ENCODE measurements at places on chromosomes 12 and 14.

DNA sequence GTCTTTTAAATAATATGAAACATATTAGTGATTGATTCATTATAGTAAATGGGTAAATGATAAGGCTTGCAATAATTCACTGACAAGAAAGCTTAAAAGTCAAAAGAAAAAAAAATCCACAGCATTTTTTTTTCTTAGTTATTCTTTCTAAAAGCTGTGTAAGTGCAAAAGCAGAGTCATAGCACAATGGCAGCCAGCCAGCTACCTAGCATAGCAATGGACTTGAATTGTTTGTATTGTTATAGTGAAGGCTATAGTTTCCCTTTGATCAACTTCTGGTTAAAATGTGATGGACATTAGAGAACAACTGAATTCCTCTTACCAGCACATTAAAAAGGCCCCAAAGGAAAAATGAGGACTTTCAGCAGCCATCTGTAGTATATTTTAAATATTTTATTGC, 232.1 kb downstream of the NAV3 start:
- no peak for DNase-seq

DNA sequence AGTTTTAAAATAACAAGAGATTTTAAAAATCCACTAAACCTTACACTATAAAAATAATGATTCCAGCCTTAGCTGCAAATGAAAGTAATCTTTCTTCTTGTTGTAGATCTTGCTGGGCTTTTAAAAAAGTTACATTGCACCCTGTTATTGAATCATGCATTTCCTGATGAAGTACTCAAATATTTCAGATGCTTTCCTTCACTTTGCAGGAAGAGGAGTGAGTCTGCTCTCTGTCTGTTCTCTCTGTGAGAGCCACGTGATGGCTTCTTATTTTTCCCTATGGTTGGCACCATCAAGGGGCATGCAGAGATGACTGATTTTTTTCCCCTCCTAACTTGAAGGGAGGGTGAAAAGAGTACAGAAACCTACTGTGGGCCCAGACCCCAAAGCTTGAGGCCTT, 262.7 kb downstream of the ATP23 start:
- no peak for DNase-seq

- DNase-seq = no peak
These were observed 60.7 kb upstream of the SAV1 start for GRCh38 chr14:50728836-50729235.

GRCh38 chr12:108438667-108439066, 76.4 kb upstream of the FICD start:
- DNase-seq = no peak

GRCh38 chr14:101183376-101184103, 280.0 kb upstream of the RTL1 start:
- DNase-seq = no peak

DNA sequence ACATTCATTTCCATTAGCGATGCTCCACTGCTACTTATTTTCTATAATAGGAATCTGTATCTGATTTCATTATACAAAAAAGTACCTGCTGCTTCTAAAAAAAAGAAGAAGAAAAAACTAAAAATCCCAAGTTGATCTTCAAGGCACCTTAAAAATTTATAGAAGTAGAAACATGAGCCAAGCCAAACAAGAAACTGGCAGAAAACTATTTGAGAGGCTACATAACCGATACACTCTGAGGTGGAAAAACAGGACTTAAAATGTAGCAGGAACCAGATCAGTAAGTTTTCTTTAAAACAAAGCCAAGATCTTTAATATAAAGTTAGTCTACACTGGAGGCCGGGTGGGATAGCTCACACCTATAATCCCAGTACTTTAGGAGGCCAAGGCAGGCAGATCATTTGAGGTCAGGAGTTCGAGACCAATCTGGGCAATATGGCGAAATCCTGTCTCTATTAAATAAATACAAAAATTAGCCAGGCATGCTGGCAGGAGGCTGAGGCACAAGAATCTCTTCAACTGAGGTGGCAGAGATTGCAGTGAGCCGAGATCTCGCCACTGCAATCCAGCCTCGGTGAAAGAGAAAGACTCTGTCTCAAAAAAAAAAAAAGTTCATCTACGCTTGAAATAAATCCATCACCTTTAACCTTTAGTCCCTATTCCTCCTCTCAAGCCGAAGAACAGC, 278.6 kb downstream of the MED13L start:
- no peak for DNase-seq

GRCh38 chr12:88946372-88946997, 366.2 kb upstream of the KITLG start:
- DNase-seq = no peak

GRCh38 chr12:3199551-3200031, 122.4 kb downstream of the TSPAN9 start:
- no peak for DNase-seq

DNA sequence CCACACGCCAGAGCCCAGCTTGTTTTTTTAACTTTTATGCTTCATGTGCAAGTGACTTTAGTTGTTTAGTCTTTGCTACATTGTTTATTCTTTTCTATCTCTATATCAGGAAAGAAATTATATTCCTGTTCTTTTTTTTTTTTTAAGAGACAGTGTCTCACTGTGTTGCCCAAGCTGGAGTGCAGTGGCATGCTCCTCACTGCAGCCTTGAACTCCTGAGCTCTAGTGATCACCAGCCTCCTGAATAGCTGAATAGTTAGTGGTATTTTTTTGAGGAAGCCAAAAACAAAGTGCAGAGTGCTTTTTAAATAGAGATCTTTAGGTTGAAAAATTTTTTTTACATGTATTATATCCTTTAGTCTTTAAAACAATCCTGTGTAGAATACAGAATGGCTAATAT, 58.2 kb downstream of the ETNK1 start:
- no peak for DNase-seq

DNA sequence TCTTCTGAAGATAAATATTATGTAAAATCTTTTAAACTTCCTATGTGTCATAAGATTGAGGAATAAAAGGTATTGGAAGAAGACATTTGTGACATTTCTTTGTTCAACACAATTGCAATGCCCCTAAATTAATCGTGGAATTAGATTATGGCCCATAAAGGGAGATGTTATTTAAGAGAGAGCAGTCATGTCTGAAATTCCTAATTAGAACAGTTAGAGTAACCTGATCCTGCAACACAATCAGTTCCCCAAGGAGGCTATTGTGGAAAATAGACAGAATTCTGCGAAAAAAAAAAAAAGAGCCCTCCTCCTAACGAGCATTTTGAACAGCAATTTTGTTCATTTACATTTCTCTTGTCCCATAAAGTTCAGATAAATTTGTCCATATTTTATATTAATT, 339.5 kb downstream of the PAWR start:
- DNase-seq = no peak

DNA sequence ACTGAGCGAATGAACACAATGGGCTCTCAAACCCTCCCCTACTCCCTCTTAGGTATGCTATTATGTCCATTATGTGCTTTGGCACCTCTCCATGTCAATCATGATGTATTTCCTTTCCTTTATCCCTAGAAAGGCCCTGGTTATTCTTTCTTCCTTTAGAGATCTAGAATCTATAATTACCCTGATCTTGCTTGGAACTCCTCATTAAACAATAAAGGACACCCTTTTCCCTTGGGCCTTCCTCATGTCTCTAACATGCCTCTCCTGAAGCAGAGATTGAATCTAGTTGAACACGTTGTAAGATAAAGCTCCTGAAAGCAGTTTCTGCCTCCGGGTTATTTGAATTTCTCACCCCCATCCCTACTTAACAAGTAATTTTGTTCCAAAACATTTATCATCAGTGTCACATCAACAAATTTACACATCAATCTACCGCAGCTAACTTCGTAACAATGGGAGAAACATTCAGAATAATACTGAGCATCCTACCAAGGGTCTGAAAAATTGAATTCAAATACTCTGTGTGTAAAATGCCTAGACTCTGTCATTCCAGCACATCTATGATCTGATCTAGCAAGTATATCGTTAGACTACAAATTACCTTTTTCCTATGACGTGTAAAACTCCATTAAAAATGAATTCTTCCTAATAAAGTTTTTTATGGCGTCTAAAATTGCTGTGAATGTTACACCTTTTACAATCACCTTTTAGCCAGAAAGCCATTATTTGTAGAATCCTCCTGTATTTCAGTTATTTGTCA, 5.4 kb downstream of the USP44 start:
- no peak for DNase-seq

DNA sequence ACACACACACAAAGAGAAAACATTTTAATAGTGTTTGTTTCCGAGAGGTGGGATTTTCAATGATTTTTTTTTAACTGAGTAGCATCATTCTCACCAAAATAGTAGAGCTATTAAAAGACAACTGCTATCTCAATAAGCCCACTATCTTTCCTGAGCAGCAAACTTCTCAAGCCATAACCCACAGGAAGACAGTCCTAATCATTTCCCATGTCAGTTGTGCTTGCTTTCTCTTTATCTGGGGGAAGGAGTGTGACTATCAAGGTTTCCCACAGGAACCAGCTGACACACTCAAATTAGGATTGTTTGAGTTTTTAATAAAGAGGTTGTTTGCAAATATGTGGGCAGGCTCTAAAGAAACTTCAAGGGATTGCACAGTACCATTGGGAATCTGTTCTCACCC, 4.9 kb upstream of the MAX start:
- no peak for DNase-seq

DNA sequence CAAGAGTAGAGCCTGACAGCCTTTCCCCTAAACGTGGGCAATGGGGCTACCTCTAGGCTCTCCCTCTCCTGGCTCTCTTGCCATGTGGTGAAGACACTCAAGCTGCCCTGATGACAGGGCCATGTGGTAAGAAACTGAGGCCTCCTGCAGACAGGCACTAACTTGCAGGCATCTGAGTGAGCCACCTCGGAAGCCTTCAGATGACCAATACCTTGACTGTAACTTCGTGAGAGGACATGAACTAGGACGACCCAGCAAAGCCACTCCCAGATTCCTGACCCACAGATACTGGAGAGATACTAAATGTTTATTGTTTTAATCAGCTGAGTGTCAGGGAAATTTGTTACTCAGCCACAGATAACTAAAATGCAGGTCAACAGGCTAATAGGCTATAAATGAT, 96.4 kb downstream of the EFCAB11 start:
- no peak for DNase-seq

DNA sequence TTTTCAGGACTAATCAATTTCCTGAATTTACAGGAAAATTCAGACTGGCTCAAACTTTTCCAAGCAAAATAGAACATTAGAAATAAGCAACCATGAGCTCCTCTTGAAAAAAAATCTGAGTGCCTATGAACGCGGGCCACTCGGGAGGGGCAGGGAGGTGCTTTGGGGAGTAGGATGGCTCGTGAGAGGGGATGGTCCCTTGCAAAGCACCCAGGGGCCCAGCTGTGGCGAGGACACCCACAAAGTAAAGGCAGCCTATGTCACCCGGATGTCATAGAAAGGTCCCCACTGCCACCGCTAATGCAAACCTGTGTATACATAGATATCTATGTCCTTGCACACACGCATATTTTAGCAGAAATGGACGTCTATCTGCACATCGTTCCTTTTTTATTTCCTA, 309.9 kb downstream of the ADGRD1 start:
- no peak for DNase-seq

- DNase-seq = no peak
These were observed 25.4 kb downstream of the FGF6 start for GRCh38 chr12:4420138-4420670.

DNA sequence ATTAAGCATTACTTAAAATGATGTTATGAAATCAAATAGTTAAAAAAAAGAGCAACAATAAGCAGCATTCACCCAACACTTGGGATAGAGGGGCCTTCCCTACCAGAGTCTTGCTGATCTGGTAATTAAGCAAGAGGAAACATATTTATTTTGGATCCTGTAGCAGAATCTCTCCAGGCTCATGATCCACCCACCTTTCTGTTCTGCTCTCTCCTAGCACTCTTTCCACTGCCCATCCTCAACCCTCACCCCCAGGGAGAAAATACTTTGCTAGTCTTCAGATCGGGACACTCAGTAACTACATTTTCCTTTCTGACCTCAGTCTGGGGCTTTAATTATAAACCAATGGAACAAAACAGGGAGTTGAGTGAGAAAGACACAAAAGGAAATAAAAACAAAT, 1541.9 kb downstream of the AACS start:
- DNase-seq = no peak

GRCh38 chr14:101903111-101903561, 61.2 kb upstream of the DYNC1H1 start:
- DNase-seq = no peak

GRCh38 chr14:77230914-77231313, 40.1 kb downstream of the NGB start:
- no peak for DNase-seq

DNA sequence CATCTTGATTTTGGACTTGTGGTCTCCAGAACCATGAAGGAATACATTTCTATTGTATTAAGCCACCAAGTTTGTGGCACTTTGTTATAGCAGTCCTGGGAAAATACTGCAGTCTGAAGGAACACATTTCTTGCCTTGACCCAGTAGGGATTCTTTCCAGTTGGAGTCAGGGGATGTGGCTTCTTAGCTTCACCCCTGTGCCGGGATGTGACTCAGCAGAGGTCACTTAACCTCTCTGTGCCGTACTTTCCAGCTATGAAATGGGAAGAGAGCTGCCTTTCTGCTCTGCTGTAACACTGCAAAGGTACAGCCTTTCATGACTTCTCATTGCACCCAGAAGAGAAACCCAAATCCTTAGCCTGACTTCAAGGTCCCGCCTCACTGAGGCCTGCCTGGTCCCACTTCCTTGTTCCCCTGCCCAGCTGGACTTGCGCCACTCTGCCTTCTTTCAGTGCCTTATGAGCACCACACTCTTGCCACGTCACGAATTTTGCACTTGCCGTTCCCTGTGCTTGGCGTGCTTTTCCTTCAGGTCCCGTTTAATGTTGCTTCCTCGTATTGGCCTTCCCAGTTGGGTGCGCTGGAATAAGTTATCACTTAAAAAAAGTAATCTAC, 24.2 kb downstream of the CHST11 start:
- DNase-seq = no peak

GRCh38 chr14:59150990-59151389, 37.5 kb upstream of the DAAM1 start:
- no peak for DNase-seq
